ENCODE measurements at places on chromosomes 1 and 21.
A peak's percentile ranks its signal among the peaks of the same experiment; 100 is the strongest.

DNA sequence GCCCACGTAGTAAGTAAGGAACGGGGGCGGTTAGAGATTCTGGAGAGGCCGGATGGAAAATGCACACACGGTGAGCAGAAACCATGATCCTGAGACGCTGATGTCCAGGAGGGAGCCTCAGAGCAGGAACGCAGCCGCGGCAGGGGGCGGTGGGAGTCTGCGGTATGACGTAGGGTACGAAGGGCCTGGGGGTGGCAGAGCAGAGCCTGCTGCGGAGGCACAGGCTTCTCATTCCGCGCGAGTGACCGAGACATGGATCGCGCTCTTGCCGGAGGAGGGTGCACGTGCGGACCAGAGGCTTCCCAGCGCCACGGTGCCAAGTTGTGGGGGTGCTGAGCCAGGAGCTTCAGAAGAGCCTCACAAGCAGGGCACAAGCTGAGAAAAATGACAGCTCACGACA lies 176.2 kb downstream of the KIF26B start:
- no peak for DNase-seq

DNA sequence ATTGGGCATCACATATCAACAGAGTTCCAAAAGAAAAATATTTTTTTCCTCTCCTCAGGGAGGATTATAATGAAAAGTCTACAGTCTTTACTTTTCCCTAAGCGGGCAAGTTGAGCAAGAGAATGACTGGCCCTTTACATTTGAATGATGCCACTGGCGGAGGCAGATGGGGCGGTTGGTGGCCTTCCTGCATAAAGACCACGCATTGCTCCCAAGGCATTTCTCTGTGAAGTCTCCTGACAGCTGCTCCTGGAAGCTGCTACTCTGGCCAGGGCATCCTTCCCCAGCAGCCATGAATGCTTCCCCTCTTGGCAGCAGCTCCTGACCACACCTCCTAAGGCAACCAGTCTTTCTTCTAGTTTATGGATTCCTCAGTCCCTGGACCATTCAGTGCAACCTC lies 161.1 kb upstream of the RRP15 start:
- no peak for DNase-seq

DNA sequence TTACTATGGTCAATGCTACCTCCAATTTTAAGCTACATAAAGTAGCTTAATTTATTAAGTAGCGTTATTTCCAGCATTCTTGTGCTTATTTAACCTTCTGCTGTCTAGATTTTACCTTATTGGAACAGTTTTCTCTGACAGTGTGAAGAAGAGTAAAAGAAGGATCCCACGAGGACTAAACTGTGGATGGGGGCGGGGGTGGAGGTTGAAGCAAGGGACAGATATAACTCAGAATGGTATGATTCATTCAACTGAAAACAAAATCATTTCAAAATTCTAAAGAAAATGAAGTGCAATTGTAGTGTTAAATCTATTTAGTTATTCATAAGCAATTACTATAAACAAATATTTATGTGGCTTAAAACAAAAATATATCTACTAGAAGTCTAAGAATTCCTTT lies 11.5 kb upstream of the VAV3 start:
- DNase-seq, result no peak

GRCh38 chr1:241696172-241696814 lies 44.2 kb downstream of the WDR64 start:
- DNase-seq, result no peak

GRCh38 chr21:40555021-40555528 lies 291.9 kb downstream of the DSCAM start:
- no peak for DNase-seq

DNA sequence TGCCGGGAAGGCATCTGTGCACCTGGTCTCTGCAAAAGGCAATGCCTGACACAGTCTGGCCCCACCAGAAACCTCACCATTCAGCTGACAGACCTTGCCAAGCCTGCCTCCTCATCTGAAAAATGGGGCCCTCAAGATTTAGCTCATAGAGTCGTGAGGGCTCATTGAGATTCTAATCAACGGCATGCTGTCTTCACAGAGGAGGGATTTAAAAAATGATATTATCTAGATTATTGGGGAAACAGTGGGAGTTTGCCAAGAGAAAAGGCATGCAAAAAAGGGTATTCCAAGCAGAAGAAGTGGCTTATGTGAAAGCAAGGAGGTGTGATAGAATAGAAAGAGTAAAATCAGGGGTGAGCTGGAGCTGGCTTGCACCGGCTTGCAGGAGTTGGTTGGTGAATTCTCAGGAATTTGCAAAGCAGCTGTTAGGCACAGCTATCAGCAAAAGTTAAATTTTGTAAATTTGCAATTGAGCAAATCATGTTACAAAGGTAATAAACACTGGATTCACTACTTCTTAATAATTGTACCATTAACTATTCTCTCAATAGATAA lies 91.7 kb upstream of the WNT4 start:
- DNase-seq, result no peak

DNA sequence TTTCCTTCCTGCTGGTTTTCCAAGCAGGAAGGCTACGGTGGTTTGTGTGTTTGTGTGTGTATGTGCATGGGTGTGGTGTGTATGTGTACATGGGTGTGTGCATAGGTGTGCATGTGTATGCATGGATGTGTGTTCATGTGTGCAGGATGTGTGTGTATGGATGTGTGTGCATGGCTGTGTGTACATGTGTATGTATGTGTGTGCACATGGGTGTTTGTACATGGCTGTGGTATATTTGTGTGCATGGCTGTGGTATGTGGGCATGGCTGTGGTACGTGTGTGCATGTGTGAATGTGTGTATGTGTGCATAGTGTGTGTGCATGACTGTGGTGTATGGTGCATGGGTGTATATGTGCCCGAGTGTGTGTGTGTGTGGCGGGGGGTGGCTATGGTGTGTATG lies 12.3 kb downstream of the C1orf94 start:
- DNase-seq, result no peak

DNA sequence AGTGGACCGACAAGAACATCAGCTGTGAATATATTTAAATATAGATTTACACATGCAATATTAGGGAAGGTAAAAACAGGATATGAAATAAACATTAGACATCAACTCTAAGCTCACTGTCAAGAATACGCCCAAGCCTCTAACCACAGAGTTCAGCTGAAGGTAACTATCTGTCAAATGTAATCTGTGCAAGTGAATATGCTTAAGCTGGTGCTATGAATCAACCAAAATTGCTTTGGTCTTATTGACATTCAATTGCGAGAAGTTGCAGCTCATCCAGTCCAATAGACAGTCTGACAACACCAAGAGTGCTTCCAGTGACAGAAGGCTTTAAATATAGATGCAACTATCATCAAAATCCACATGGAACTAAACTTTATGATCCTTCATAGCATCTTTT lies 32.3 kb downstream of the USH2A start:
- DNase-seq, result no peak

DNA sequence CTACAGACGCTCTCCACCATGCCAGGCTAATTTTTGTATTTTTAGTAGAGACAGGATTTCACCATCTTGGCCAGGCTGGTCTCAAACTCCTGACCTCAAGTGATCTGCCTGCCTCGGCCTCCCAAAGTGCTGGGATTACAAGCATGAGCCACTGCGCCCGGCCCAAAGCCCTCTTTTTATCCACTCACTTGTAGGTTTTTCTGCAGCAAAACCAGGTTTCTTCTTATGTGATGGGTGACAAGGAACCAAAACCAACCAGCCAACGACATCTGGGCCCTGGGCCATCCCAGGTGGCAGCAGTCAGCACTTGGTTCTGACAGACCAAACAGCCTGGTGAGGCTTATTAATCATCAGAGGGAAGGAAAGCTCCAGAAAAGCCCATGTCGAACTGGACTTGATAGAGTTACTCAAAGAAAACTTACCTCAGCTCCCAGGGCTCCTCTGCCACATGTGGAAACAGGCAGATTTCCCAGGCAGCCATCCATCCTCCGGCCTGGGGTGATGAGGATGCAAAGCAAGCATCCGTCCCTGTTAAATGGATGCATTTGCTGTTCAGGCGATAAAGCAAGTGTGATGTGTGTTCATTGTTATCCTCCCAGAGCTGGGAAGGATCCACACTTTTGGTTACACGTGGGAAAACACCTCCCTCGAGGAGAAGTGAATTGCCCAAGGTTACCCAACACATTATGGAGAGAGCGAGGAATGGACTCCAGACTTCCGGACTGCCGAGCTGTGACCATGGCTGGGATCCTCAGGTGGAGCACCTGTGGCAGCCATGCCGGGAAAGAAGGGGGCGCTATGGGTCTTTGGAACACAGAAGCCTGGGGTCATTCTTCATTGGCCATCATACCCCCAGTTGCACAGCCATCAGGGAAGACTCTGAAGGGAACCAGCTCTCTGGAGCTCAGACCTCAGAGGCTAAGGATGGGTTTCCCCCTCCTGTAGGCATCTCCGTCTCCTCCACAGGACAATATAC lies 118.8 kb downstream of the HUNK start:
- no peak for DNase-seq

- DNase-seq, result no peak
Observed at GRCh38 chr1:22754106-22754768, 43.6 kb downstream of the EPHB2 start.

GRCh38 chr1:64745986-64746940 lies 1.4 kb downstream of the RAVER2 start:
- DNase-seq, result peak; percentile 41

DNA sequence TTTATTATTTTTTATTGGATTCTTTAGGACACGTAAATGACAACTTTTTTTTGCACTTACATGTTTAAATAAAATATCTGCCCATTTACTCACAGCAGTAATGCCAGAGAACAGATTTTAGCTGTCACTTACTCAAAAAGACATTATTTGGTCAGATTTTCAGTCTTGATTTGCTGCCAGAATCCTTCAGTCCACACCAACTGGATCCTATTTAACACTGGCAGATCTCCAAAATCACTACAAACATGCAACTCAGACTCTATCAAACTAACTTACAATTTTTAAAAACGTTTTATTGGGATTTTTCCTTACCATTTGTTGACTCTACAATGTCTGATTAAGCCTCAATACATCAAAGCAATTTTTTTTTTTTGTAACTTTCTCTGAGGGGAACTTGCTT lies 11.1 kb downstream of the ATP6V1G3 start:
- no peak for DNase-seq

DNA sequence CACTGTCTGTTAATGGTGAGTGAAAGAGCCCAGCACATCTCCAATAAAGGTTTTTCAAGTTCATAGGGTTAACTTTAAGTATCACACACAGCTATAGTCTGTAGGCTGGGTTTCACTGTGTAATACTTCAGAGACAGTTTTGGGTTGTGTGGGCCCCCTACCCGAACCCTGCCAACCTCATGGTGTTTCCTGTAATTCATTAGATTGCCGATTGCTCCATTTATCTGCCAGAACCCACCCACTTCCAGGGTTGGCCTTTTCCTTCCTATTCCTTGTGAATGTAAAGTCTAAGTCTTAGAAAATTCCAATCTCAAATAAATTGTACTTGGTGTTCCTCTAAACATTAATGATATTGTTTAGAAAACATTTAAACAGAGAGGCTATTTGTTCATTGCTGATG lies 43.6 kb downstream of the CTTNBP2NL start:
- no peak for DNase-seq

DNA sequence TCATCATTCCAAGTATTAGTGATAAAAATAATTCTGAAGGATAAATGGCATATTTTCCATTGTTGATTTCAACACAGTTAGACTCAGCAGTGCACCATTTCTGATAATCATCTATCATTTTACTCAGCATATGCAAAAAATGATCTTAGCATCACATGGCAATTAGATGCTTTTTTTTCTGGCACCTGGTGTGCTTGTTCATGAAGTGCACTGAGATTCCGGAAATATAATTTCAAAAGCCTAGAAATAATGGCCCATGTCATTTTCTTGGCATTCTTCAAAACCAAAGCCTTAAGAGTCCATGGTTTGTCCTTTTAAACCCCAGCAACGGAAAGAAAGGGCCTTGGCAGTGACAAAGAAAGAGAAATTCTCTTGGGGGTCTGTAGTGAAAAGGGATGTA lies 278.8 kb downstream of the KIF26B start:
- no peak for DNase-seq

DNA sequence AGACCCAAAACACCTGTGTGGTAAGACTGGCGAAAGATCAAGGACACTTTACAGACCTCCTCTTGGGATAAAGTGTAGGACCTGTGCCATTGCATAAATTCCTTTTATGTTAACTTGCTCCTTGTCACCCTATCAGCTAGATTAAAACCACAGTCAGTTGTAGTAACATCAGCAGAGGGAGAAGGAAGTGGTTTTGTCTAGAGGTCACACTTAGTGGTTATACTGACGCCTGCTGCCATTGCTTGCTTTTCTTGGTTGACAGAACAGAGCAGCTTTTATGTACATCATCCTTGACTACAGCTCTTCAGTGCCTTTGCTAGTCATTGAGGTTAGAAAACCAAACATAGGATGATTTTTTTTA lies 101.4 kb downstream of the PBX1 start:
- DNase-seq, result peak; percentile 27

DNA sequence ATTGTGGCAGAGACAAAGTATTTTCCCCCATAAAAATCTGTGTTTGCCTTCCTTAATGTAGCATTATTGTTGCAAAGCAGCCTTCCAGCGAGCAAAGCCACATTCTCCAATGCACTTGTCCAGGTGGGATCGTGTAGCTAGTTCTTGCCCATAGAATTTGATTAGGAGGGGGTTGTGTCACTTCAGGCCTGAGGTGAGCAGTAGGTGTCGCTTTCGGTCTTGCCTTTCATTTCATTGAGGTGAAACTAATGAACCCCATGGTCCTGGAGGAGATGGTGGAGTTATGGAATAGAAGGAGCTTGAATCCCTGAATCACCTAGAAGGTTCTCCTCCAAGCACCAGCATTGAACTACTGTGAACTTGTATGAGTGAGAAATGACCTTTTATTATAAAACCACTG lies 318.9 kb upstream of the PBX1 start:
- no peak for DNase-seq

DNA sequence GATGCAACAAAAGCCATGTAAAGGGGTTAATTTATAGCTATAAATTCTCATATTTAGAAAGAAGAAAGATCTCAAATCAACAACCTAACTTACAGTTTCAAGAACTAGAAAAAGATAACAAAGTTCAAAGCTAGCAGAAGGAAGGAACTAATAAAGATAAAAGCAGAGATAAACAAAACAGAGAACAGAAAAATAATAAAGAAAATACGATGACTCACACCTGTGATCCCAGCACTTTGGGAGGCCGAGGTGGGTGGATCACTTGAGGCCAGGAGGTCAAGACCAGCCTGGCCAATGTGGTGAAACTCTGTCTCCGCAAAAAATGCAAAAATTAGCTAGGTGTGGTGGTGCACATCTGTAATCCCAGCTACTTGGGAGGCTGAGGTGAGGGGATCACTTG lies 12.4 kb upstream of the TMEM183A start:
- no peak for DNase-seq

GRCh38 chr1:164765992-164766720 lies 207.2 kb downstream of the PBX1 start:
- no peak for DNase-seq

DNA sequence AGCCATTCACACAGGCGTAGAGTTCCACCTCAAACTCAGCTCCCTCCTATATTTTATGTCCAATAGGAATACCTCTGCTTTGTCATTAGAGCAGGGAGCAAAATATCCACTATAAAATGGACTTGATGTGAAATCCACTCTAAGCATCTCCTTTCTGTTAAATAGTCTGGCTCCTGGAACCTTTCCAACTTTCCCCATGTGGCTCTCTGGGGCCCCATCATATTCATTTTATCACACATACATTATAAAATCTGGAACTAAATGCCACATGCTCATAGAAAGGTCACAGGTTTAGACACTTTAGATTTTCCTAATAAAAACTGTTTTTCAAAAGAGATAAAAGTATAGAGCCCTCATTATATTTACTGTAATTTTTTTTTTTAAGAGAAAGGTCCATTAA lies 82.1 kb downstream of the PTPN14 start:
- DNase-seq, result no peak

- peak; percentile 16 for DNase-seq
Observed at GRCh38 chr1:225962440-225962975, 21.5 kb upstream of the LEFTY2 start.
